ENCODE measurements at places on chromosomes 6 and 20. TPM values are rescaled to one million over a fixed set of nuclear protein-coding genes. Genes with fewer than 3 reads are reported as not detected.

Gene CLDN20
- not detected for total RNA-seq

Gene ADGB
- not detected for total RNA-seq

Gene MRS2
- total RNA-seq: 21.9 TPM

Gene C6orf118
- not detected for total RNA-seq

Gene TCP11
- total RNA-seq: not detected

- H3K27ac ChIP-seq: no peak overlapping the region
- peaks cover 9% of the 10 kb centered on the region for H3K4me1 ChIP-seq
- DNase-seq: no peak
These were observed 144.2 kb upstream of the HDDC2 start for GRCh38 chr6:125446011-125446410.

- no peaks in the 10 kb centered on the region for H3K4me1 ChIP-seq
- no peaks in the 10 kb centered on the region for H3K36me3 ChIP-seq
- DNase-seq: no peak
- H3K27ac ChIP-seq: no peak overlapping the region
- H3K4me3 ChIP-seq: no peak overlapping the region
These were observed 60.8 kb downstream of the STX11 start for GRCh38 chr6:144211160-144211559.

- no peak for DNase-seq
- H3K36me3 ChIP-seq: no peaks in the 10 kb centered on the region
- H3K27ac ChIP-seq: no peak overlapping the region
- H3K4me1 ChIP-seq: peaks cover 20% of the 10 kb centered on the region
These were observed 84.1 kb downstream of the PRND start for GRCh38 chr20:4805663-4806449.

DNA sequence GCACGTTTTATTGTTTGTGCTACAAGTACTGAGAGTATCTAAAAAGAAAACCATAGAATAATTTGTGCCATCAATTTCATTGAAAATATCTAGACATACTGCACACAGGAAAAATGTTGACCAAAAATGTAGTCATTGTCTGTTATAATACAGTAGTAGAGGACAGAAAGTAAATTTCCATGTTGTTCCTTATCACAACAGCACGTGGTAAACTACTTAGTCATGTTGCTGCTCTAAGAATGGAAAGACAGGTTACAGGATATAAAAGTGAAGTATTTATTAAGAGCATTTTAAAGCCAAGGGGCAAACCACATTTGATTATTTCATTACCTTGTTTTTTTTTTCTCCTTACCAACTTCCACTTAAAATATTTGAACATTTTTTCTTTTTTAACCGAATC lies 89.0 kb upstream of the CEP85L start:
- no peak for DNase-seq
- H3K36me3 ChIP-seq: no peaks in the 10 kb centered on the region
- H3K27me3 ChIP-seq: no peaks in the 10 kb centered on the region
- H3K4me3 ChIP-seq: no peak overlapping the region
- no peak overlapping the region for H3K27ac ChIP-seq

DNA sequence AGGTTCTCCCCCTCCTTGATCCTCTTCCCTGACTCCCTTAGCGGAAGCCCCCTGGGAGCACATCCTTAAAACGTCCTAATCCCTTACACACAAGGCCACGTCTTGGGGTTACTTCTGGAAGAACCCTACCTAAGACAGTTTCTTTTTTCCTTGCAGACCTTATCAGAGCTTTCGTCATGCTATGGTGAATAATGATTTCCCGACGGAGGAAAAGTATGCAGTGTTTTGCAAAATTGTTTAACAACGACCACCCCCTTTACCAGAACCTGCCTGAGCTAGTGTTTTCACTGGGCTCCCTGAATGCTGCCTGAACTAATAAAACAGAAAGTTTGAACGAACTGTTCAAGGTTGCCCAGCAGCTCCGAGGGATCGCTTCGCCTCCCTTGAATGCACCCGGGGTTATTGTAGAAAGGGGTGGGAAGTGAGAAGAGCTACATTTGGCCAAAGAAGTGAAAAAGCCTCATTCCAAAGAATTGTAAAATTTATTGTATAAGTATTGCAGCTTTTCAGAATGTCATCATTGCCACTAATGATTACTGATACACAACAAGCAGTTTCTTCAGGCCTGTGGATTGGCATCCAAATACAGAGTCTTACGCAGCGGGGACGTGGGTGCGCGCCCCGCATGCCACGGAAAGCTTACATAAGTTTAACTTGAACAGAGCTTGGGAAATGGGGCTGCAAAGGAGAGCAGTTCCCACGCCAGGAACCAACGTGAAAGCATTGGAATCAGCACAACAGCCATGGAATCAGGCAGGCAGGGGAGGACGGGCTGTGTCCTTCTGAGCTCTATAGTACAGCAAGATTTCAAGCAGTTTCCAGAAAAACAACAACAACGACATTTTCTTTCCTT lies 27.9 kb upstream of the ZBP1 start:
- no peak overlapping the region for H3K27ac ChIP-seq
- H3K27me3 ChIP-seq: no peaks in the 10 kb centered on the region
- H3K4me1 ChIP-seq: no peaks in the 10 kb centered on the region
- H3K36me3 ChIP-seq: no peaks in the 10 kb centered on the region
- H3K4me3 ChIP-seq: no peak overlapping the region

DNA sequence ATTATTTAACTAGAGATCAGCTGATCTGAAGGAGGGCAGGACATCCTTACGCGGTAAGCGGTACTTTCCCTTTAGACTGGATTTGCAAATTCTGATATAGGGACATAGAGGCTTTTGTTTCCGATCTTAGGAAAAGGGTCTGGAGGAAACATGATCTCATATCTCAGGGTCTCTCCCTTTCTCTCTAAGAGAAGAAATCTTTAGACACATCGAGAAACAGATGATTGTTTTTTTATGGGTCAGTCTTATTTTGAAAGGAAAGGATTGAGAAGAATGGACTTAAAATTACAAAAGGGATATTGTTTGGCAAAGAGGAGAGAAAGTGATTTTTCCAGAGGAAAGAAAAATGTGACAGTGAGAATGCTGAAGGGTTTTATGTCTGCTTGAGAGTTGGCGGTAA lies 83.9 kb upstream of the OGFRL1 start:
- no peak overlapping the region for H3K27ac ChIP-seq
- no peak overlapping the region for H3K4me3 ChIP-seq
- H3K4me1 ChIP-seq: no peaks in the 10 kb centered on the region

DNA sequence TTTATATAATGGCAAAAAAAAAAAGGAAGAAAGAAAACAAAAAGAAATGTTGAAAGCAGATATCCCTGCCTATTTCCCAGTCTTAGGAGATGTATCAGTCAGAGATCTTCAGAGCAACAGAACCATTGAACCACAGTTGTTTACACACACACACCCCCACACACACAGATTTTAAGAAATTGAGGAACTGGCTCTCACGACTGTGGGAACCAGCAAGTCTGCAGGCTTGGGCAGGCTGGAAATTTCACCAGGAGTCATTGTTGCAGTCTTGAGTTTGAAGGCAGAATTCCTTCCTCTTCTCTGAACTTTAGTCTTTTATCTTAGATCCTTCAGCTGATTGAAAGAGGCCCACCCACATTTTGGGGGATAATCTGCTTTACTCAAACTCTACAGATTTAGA lies 380.9 kb downstream of the CDKAL1 start:
- no peaks in the 10 kb centered on the region for H3K36me3 ChIP-seq
- no peak overlapping the region for H3K27ac ChIP-seq
- no peak overlapping the region for H3K4me3 ChIP-seq
- H3K27me3 ChIP-seq: no peaks in the 10 kb centered on the region
- H3K4me1 ChIP-seq: no peaks in the 10 kb centered on the region

DNA sequence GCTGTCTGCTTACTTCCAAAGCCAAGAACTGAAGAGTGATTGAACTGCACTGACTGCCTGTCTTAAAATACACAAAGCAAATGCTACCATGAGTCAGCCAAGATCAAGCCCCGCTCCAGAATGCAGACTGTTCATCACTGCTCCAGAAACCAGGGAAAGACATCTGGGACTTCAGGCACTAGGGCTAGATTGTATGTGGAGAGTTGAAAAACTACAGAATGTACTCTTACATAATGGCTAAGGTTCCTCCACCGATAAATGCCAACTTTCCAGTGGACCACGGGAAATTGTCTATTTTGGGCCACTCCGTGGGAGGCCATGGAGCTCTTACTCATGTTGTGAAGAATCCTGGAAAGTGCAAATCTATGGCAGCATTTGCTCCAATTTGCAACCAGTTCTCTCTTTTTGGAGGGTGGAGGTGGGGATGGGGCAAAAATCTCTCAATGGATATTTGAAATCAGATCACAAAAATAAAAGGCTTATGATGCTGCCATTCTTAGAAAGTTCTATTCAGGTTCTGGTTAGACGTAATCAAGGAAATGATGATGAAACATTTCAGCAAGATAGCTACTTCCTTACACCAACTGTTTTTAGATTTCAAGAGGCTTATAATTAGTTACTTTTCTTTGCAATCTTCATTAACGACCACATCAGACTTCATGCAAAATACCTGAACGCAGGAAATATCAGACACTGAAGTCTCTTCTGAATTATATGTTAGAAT lies 11.8 kb upstream of the CAP2 start:
- H3K36me3 ChIP-seq: no peaks in the 10 kb centered on the region
- H3K27ac ChIP-seq: no peak overlapping the region
- no peak overlapping the region for H3K4me3 ChIP-seq
- H3K4me1 ChIP-seq: peaks cover 5% of the 10 kb centered on the region
- no peaks in the 10 kb centered on the region for H3K27me3 ChIP-seq

DNA sequence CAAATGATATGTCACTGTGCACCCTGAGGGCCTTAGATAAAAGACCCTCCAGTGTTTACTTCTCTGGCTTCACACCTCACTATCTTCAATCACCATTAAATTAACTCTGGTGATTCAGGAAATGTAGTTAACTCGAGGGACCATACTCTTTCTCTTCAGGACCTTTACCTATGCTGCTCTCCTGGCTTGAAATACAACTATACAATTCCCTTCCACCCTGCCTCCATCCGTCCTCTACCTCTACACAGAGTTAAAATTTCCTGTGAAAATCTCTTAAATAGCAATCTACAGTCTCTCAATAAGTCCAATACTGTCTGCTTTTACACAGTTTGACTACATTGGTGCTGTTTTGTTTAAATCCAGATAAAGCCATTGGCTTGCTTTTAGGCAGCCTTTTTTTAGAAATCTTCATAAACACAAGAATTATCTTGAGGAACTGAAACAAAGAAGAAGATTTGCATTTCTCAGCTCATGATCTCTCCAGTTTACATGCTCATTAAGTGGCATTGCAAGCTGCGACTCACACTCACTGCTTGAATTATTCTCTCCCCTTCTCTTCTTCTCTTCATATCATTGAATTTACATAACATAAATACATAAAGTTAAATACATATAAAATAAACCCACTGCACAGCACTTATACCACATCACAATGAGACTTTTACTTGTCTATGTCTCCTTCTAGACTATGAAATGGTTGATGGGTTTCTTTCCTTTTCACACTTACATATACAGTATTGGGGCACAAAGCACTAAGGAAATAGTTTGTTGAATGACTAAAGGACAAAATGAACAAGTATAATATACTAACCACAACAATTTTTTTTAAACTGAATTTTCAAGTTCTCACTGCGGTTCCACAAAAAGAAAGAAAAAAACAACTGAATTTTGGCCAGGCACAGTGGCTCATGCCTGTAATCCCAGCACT lies 239.0 kb upstream of the KCNQ5 start:
- H3K36me3 ChIP-seq: no peaks in the 10 kb centered on the region
- no peak overlapping the region for H3K4me3 ChIP-seq
- no peaks in the 10 kb centered on the region for H3K4me1 ChIP-seq
- no peak overlapping the region for H3K27ac ChIP-seq
- DNase-seq: no peak

DNA sequence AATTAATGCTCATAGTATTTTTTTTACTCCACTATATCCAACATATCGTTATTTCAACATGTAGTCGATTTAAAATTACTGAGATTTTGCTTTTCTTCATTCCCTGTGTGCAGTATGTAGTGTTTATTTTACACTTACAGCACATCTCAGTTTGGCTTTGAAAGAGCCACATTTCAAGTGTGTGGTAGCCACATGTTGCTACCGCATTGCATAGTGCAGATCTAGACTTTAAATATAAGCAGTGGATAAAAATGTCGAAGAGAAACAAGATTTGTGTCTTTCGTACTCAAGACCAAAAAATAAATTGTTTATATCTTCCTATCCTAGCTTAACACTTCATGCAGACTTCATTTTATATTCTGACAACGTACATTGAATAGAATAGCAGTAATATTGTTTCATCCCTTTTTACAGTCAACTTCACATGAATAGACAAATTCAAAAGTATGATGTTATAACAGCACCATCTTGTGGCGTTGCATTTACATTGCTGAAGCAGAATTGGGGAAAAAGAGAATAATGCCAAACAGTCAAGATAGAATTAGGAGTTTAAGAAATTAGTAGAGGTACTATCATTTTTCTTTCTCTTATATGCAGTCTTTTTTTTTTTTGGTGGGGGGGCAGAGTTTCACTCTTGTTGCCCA lies 29.9 kb downstream of the FBXO5 start:
- H3K27me3 ChIP-seq: no peaks in the 10 kb centered on the region
- H3K4me1 ChIP-seq: no peaks in the 10 kb centered on the region
- H3K36me3 ChIP-seq: no peaks in the 10 kb centered on the region
- no peak overlapping the region for H3K4me3 ChIP-seq

DNA sequence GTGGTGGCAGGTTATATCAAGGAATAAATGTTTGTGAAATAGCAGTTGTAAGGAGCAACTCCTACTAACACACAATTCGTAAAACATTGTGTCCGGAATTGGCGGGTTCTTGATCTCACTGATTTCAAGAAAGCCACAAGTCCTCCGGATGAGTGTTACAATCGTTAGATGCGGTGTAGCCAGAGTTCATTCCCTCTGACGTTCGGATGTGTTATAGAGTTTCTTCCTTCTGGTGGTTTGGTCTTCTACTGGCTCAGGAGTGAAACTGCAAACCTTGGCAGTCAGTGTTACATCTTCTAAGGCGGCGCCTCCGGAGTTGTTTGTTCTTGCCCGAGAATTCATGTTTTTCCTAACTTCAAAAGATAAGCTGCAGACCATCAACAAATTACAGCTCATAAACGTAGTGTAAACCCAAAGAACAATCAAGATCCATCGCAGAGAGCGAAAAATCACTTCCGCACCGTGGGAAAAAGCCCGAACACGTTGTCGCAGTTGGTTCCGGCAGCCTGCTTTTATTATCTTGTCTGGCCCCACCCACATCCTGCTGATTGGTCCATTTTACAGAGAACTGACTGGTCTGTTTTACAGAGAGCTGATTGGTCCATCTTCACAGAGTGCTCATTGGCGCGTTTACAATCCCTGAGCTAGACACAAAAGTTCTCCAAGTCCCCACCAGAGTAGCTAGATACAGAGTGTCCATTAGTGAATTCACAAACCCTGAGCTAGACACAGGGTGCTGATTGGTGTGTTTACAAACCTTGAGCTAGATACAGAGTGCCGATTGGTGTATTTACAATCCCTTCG lies 58.2 kb downstream of the TRIM27 start:
- peaks cover 21% of the 10 kb centered on the region for H3K4me1 ChIP-seq
- no peaks in the 10 kb centered on the region for H3K36me3 ChIP-seq
- no peaks in the 10 kb centered on the region for H3K27me3 ChIP-seq
- peak overlapping the region; percentile 86 for H3K27ac ChIP-seq

- H3K27ac ChIP-seq: no peak overlapping the region
- DNase-seq: no peak
- no peak overlapping the region for H3K4me3 ChIP-seq
- H3K27me3 ChIP-seq: no peaks in the 10 kb centered on the region
These were observed 214.8 kb downstream of the ADGB start for GRCh38 chr6:146813554-146813953.

- no peak overlapping the region for H3K27ac ChIP-seq
- H3K36me3 ChIP-seq: no peaks in the 10 kb centered on the region
- H3K27me3 ChIP-seq: no peaks in the 10 kb centered on the region
- no peaks in the 10 kb centered on the region for H3K4me1 ChIP-seq
- DNase-seq: no peak
These were observed 79.5 kb upstream of the TCF21 start for GRCh38 chr6:133809406-133809805.

Data from sigmoid colon (tissue), 7 donors.